CD4-positive, alpha-beta T cell treated with Interleukin-21 for 1 hour (primary cell): ENCODE measurements at places on chromosomes 2 and 18.

DNA sequence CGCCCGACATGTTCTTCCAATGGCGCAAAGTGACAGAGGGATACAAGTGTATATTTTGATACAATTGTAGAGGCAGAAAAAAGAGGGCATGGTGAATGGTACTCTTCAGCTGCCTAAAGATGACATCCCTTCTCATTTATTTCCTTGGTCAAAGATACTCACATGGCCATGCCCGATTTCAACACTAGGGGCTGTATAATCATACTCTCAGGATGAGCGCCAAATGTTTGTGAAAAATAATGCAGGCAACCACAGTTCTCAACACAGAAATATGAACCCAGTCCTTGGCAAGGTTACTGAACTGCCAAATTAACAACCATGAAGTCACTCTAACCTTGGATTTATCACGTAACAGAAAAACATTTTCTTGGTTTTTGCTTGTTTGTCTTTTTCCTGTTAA lies 204.4 kb downstream of the CCDC102B start:
- no peak for DNase-seq

DNA sequence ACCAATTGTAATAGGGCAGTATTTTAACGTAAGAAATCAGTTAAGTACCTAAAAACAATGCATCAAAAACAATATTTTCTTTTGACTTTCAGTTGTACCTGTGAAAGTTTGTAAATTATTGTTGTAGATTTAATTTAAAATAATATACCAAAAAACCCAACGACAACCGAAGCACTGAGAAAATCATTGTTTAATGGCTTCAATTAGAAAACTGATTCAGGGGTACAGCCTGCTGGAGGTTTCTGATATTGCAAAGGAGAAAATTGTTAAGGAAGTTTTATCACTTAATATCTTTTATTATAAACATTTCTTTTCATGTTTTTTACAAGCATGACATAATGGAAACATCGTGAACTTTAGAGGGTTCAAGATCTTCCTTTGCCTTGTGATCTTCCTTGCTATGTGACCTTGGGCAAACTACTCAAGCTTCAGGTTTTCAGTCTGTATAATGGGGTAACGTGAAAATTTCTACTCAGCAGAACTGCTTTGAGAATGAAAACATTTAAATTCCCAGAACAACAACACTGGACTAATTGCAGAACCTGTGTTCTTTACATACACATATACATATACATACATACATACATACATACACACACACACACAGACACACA lies 76.3 kb upstream of the GLS start:
- peak; percentile 29 for DNase-seq

GRCh38 chr2:108399479-108399878 lies 21.7 kb downstream of the SULT1C4 start:
- DNase-seq, result no peak

- no peak for DNase-seq
These were observed 114.7 kb downstream of the KCNF1 start for GRCh38 chr2:11026286-11026921.

GRCh38 chr2:235956281-235956970 lies 211.8 kb downstream of the GBX2 start:
- no peak for DNase-seq

- no peak for DNase-seq
These were observed 218.2 kb downstream of the HRH4 start for GRCh38 chr18:24678626-24679025.

GRCh38 chr2:182247831-182248230 lies 179.0 kb downstream of the PDE1A start:
- DNase-seq, result no peak

DNA sequence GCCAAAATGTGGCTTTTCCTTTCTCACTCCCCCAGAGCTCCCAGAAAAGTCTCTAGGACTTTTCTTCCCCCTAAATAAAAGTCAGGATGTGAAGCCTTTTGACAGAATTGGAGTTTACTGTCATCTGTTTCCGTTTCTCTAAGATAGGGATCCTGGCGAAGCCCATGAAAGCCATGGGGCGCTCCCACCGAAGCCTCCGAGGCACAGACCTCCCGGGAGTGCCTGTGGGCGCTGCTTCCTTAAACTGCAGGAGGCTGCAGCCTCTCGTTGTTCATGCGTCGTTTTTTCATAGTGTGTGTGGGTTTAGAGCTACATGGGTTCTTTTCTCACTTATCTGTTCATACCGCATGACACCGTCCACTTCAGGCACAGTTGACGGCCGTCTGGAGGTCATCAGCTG lies 56.8 kb downstream of the ASAP2 start:
- no peak for DNase-seq

GRCh38 chr2:11949732-11950523 lies 203.5 kb downstream of the LPIN1 start:
- no peak for DNase-seq

DNA sequence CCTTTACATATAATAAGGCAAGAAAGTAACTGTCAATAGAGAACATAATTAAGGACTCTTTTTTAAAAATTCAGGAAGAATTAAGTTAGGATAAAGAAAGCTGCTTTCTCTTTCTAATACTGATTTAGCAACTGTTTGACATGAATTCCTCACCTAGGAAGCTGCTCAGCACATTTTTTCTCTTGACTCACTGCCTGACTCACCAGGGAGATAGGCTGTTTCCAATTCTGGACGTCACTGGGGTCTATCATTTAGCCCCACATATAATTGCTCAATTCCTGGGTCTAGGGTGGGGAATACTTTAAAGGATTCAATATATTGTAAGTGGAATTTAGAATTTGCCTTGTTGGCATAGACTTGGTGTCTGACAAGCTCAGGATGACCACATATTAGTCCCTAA lies 50.8 kb upstream of the UGP2 start:
- DNase-seq, result no peak

- DNase-seq, result no peak
These were observed 35.6 kb downstream of the FBLN7 start for GRCh38 chr2:112173646-112174319.

- DNase-seq, result peak; percentile 29
These were observed 48.8 kb upstream of the IHH start for GRCh38 chr2:219109471-219109870.

- no peak for DNase-seq
These were observed 59.5 kb downstream of the DIPK1C start for GRCh38 chr18:74397572-74397971.

GRCh38 chr2:120770641-120771040 lies 35.0 kb downstream of the GLI2 start:
- DNase-seq, result no peak

DNA sequence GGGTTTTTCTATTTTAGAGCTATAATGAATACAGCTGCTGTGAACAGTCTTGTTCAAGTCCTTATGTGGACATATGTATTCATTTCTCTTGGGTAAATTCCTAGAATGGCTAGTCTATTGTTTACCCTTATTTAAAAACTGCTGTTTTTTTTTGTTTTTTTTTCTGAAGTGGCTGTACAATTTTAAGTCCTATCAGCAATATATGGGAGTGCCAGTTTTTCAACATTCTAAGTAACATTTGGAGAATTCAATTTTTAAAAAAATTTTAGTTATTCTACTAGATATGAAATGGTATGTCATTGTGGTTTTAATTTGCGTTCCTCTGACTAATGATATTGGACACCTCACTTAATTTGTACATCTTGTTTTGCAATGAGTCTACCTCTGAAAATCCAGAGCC lies 349.7 kb downstream of the SATB2 start:
- no peak for DNase-seq

- DNase-seq, result no peak
These were observed 193.0 kb downstream of the ACTR3 start for GRCh38 chr2:114082731-114083433.

DNA sequence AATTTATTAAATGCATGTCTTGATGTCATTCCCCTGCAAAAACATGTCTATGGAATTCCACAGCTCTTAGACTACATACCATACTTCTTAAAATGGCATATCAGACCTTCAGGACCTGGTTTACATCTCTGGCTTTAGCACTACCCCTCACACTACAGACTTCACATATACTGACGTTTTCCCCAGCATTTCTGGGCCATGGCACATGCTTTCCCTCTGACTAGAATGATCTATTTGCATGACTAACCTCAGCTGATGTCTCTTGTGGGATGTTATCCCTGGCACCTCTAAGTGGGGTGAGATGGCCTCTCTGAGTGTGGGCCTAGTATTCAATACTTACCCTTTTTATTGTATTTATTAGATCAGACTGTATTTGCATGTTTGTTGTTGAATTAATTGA lies 381.6 kb downstream of the ERBB4 start:
- DNase-seq, result no peak

DNA sequence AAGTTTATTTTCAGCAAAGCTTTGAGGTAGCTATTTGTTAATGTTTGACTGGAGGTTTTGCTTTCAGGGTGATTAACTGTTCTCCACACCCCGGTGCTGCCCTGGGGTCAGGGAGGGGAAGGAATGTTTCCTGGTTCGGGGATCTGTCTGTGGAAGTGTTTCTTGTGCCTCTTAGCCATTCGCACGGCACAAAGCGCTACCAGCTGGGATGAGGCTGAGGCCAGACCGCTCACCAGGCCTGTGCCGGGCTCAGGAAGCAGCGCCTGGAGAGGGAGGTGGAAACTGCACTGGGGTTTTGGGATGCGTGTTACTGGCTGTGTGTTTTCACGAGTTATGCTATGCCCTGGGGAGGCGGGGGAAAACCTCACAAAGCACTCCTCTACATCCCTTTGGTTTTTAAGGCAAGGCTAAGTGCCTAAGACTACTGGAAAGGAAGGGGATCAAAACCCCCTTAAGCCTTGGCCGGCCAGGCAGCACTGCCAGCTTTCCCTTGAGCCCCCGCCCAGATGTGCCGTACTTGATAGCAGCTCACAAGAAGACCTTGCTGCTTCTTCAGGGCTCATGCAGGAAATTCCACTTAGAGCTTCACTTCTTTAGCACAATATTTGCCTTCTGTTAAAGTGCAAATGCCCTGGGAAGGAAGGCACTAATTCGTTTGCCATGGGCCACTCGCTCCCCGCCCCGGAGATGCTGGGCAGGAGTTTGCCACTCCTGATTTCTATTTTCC lies 65.7 kb upstream of the CNGA3 start:
- no peak for DNase-seq

GRCh38 chr2:182117196-182117595 lies 131.5 kb downstream of the PPP1R1C start:
- DNase-seq, result no peak

GRCh38 chr2:2739231-2739795 lies 408.2 kb upstream of the MYT1L start:
- no peak for DNase-seq

DNA sequence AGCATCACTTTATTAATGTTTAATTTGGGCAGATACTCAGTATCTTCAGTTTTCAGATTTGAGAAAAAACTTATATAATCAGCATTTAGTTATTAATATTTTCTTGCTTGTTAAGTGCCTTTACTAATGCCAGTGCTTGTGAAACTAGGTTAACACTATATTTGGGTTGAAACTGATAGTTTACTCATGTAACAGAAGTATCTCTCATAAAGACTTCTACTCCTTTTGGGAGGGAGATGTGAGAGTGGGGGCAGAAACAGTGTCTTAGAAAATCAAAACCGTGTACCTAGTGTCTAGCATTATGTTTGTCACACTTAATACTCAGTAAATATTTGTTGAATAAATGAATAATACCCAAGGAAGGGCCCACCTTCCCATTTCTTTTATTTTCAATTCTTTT lies 129.5 kb downstream of the MSTN start:
- DNase-seq, result no peak

- DNase-seq, result no peak
These were observed 143.3 kb upstream of the KLHL29 start for GRCh38 chr2:23241611-23242245.

GRCh38 chr2:191197096-191197495 lies 46.3 kb upstream of the STAT4 start:
- no peak for DNase-seq

- no peak for DNase-seq
These were observed 113.5 kb downstream of the KCTD1 start for GRCh38 chr18:26434887-26435286.

DNA sequence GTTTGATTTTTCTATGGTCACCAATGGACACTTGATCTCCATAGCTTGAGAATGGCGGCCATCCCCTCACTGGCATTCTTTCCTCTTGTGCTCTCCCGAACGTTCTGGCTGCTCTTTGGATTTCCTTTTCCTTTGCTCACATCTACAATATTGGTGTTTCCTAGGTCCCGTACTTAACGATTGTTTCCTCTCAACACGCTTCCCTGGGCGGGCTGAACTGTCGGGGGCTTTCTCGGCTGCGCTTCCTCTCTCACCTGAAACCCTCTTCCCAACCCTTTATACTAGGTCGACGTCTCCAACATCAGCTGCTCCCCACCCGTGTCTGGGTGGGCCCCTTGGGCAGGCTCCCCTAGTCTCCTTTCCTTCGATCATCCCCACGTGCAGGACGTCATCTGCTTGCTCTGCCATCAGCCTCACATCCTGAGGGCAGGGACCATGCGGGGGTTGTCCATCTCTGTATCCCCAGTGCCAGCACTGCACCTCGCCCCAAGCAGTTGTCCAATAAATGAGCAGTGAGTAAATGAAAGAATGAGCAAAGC lies 634 bp upstream of the DIS3L2 start:
- no peak for DNase-seq

GRCh38 chr18:21489919-21490495 lies 110.5 kb downstream of the ESCO1 start:
- DNase-seq, result no peak
